ENCODE measurements at places on chromosomes 3 and 15.

DNA sequence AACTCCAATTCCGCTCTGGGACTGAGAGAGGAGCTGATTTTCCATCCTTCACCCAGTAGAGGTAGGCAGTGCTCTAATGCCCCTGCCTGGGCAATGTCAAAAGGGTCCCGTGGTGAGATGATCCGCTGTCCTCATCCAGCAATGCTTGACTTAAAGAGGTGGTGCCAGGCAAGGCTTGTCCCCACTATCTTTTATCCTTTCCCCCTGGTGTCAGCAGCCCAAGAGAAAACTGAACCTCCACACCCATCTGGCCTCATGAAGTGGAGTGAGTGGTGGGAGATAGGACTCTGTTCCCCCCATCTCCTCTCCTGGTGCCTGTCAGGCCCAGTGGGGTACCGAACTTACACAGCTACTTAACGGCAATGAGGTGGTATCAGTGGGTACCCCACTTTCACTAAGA lies 107.1 kb downstream of the ABHD5 start:
- DNase-seq, result no peak

GRCh38 chr3:4601892-4602291 lies 108.7 kb downstream of the ITPR1 start:
- no peak for DNase-seq

DNA sequence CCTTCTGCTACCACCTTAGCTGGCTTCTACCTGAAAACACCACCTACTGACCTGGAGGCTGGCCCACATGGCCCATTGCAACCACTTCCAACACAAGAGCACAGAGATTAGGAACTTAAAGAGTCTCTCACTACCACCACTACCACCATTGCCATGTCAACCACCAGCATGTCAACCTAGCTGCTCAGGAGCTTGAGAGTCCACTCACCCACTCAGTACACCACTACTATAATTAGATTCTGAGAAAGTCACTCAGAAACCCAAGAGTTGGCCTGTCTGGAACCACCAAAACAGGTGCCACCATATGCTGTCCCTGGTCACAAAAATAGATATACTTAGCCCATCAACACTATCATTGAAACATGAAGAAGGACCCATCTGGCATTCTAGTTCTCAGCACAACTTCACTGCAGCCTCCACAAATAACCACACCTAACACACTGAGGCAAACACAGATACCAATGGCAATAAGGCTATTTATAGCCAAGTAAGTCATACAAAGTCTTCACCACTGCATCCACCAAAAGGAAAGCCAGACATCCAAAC lies 806.7 kb upstream of the EPHA6 start:
- no peak for DNase-seq

GRCh38 chr3:50491023-50491422 lies 12.4 kb downstream of the CACNA2D2 start:
- DNase-seq, result no peak

DNA sequence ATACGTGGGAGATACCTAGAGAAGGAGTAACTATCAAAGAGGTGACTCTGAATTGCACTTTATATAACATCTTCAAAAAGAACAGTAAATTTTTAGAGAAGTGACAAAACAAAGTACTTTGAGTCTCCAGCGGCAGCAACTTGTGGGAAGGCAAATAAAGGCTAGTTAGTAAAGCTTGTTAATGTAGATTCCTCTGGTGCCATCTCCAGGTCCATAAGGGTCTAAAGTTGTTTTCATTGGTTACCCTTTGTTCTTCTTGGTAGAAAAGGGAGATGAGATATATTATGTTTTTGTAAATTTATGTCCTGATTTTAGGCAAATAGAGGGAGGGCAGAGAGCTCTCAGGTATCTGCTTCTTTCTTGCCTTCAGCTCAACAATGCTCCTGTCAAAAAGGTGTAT lies 161.6 kb downstream of the MYRIP start:
- DNase-seq, result no peak

DNA sequence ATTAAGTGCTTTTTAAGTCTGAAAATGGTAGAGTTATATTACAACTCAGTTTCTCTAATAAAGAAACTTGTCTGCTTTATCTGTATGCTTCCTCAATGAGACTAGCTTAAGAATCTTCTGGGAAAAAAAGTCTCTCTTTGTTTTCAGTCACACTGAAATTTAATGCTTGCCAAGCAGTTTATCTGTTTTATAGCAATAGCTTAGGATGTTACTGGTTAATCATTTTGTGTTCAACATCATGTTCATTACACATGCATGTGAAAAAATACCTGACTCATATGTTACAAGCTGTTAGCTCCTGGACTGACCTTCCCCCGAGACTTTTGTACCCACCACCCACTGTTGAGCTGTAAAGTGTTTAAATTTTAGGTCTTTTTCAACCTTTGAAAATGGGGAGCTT lies 706.2 kb upstream of the CBLB start:
- no peak for DNase-seq

GRCh38 chr3:55968331-55968730 lies 481.2 kb upstream of the WNT5A start:
- no peak for DNase-seq

DNA sequence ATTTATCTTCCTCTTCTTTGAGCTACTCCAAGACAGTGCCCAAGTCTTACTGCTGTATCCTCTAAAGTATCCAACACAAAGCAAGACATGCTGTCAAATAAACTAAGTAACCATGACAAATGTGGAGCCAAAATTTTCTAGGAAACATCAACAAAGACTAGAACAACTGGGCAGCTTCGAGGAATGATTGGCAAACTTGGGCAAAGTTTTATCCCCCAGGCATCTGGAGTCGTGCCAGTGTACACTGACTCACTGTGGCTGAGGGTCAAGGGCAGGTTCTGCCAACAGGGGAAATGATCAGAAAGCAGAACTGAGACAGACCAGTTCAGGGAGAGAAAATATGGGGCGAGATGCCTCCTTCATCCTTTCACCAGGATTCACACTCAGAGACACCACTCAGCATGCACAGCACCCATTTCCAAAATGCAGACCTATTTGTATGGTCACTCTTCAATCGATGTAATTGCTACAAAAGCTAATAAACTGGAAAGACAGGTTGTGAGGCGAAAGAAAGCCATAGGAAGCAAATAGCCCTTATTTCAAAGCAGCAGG lies 65.8 kb downstream of the MB21D2 start:
- DNase-seq, result no peak

GRCh38 chr15:89814112-89814742 lies 425 bp downstream of the ANPEP start:
- DNase-seq, result no peak

DNA sequence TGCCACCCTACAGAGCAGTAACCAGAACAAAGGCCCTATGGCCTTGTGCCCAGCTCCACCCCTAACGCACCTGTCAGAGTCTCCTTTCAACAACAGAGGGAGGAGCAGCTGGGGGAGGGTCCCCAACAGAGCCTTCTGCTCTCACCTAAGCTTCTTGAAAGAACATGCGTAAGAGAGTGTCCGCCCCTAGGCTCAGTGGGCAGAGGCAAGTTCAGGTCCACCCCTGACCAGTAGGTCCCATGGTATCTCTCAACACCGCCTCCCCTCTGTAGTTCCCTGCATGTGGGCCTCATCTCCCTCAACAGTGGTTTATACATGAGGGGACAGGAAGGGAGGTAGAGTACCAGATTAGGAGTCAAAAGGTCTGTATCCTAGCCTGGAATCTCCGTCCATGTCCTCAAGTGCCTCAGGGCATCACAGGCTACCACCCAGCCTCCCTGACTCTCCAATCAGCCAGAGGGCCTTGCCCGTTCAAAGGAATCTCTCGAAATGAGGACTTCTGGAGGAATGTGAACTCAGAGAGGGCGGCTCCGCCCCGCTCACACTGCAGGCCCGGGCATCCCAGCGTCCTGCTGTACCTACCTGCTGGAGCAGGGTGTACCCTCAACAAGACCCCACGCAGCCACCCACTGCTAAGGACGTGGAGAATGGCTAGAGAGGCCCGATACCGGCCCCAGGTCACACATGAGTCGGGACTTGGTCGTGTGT lies 680 bp downstream of the POC1A start:
- no peak for DNase-seq

GRCh38 chr3:178001670-178002101 lies 534.5 kb upstream of the KCNMB2 start:
- DNase-seq, result no peak

- DNase-seq, result no peak
Measured at GRCh38 chr3:171531716-171532115, 71.5 kb upstream of the TNIK start.

- no peak for DNase-seq
Measured at GRCh38 chr15:40244961-40245523, 6.2 kb downstream of the PAK6 start.

- no peak for DNase-seq
Measured at GRCh38 chr3:152203652-152204051, 65.1 kb upstream of the MBNL1 start.

DNA sequence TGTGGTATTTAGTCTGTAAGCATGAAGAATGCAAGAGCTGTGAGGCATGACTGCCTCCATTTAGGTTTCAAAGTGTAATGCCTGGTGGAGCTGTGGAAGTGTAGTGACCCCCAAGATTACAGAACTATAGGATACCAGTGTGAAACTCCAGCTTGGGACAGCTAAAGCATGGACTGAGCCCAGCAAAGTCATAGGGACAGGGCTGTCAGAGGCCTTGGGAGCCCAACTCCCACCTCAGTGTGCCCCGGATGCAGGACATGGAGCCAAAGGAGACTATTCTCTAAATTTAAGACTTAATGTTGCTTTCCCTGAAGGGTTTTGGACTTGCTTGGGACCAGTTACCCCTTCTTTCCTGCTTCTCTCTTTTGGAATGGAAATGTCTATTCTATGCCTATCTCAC lies 10.8 kb downstream of the GPR15 start:
- no peak for DNase-seq

DNA sequence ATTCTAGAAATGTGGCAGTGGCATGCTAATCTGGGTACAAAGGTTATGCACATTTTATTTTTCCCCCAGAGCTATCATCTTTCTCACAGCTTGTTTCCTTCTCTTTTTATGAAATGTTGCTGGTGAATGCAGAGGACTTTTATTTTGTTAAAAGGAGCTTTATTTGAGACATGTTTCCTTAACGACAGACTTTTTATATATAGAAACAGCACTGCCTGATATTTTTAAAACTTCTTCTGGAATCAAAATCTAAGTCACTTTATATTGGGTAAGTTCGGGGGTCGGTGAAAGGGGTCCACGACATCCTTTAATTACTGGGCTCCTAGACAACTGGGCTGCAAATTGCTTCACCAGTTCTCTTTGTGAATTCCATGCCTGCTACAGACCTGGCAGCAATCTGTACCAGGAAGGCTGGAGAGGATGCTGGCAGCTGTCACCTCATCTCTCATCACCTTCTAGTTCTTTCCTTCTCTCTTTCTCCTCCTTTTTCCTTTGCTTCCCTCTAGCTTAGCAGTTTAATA lies 464.7 kb downstream of the PDCD6IP start:
- no peak for DNase-seq

DNA sequence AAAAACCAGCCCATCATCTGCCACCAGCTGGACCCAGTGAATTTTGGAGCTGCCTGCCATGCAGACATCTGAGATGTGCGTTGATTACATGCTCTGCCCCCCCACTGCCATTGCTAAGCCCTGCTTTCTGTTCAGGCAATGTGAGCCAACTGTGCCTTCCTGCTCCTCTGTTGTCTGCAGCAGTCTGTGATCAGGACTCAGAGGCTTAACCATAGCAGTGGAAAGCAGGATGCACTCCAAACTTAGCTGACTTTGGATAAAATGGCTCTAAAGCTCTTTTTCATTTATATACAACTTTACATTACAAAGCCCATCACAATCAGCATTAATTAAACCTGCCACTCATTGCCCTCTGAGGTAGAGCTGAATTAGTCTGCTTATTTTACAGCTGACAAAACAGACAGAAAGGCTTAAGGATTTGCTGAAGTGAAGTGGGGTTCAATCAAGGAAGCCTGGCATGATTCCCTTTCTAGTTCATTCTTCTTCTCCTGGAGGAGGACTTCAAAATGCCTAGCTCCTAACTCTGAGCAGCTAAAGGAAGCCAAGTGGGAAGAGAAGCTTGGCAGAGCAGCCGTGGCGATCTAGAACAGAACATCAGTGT lies 15.7 kb upstream of the RPS27L start:
- DNase-seq, result no peak

DNA sequence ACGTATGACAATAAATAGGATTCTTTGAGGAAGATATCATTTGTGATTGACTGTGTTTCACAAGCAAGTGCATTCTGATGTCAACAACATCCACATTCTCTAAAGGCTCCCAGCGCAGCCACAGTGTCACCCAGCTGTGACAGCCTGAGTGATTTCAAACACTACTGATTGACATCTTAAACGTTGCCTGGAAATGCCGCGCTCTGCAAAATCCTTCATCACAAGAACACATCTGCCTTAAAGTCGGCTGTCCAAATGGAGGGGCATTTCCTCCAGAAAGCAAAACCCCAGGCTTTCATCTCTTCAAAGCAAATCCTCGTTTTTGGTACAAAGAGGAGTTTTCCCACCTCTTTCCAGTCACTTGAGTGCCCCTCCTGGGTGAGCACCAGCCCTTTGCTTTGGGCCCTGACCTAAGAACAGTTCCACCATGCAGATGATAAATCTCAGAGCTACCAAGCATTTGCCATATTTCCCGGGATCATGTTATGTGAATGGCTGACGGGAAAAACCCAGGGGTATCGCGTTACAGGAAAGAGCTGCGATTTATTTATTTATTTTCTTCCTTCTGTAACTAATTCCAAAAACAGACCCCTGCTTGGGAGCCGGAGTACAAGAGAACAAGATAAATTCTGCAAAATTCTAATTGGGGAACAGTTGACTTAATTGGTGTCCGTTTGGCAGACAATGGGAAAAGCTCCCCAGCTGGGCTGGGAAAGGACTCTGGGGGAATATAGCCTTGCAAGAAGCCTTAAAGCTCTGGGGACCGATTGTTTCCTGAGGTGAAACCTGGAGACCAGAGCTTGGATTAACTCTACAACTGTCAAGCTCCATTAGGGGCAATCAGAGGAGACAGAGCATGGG lies 703.8 kb upstream of the NR2F2 start:
- DNase-seq, result peak; percentile 39

GRCh38 chr3:33426068-33426467 lies 14.1 kb downstream of the UBP1 start:
- no peak for DNase-seq

DNA sequence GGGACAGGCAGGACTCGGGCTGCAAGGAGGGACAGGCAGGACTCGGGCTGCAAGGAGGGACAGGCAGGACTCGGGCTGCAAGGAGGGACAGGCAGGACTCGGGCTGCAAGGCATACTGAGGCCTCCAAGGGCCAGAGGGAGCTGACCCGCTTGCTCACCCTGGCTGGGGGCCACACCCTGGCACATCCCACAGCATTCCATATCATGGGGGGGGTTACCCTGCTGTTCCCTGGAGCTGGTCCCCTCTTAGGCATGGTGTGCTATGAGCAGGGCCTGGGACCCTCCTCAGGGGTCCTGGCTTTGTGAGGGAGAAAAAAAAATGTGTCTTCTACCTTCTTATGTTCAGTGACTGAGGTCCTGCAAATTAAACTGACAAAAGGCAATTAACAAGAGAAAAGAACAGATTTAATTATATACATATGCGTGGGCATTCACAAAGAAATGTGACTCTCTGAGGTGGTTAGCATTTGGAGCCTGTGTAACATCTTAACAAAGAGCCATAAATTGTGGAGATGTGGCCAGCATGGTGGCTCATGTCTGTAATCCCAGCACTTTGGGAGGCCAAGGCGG lies 97.6 kb upstream of the ALDH1A3 start:
- DNase-seq, result no peak

GRCh38 chr3:176296066-176296597 lies 901.1 kb downstream of the TBL1XR1 start:
- DNase-seq, result no peak

GRCh38 chr3:71189480-71189879 lies 394.0 kb downstream of the FOXP1 start:
- no peak for DNase-seq

GRCh38 chr3:24963762-24964625 lies 464.1 kb upstream of the RARB start:
- no peak for DNase-seq

GRCh38 chr15:58026051-58026450 lies 39.5 kb downstream of the ALDH1A2 start:
- no peak for DNase-seq

All from BE2C (cell line).